Right lung (tissue), 10 donors: ENCODE measurements at places on chromosomes 6 and 20. TPM values are rescaled to one million over a fixed set of nuclear protein-coding genes. Genes with fewer than 3 reads are reported as not detected.

DNA sequence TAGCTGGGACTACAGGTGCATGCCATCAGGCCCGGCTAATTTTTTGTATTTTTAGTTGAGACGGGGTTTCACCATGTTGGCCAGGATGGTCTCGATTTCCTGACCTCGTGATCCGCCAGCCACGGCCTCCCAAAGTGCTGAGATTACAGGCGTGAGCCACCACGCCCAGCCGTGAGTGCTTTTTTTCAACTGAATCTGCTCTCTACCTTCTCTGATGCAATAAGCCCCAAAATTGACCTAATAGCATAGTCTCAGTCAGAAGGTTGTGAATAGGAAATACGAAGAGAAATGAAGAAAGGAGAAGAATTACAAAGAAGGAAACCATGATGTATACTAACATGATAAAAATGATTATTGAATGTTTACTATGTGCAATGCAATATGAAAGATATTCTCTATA lies 33.2 kb downstream of the BEND6 start:
- no peak for DNase-seq

GRCh38 chr6:101517632-101518031 lies 124.1 kb downstream of the GRIK2 start:
- DNase-seq, result no peak

DNA sequence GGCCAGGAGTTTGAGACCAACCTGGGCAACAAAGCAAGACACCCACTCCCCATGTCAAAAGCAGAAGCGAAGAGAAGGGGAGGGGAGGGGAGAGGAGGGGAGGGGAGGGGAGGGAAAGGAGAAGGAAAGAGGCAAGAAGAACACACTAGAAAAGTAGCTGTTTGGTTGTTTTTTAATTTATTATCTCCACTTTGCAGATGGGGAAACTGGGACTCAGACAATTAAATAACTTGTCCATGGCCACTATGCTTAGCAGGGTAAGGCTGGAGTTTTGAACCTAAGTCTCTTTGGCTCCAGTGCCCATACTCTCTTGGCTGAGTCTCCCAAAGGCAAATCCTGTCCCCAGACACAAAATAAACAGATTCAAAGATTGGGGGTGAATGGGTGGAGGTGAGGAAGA lies 12.4 kb upstream of the GHRH start:
- DNase-seq, result no peak

The GPSM3 gene
- polyA plus RNA-seq, result 20.8 TPM

DNA sequence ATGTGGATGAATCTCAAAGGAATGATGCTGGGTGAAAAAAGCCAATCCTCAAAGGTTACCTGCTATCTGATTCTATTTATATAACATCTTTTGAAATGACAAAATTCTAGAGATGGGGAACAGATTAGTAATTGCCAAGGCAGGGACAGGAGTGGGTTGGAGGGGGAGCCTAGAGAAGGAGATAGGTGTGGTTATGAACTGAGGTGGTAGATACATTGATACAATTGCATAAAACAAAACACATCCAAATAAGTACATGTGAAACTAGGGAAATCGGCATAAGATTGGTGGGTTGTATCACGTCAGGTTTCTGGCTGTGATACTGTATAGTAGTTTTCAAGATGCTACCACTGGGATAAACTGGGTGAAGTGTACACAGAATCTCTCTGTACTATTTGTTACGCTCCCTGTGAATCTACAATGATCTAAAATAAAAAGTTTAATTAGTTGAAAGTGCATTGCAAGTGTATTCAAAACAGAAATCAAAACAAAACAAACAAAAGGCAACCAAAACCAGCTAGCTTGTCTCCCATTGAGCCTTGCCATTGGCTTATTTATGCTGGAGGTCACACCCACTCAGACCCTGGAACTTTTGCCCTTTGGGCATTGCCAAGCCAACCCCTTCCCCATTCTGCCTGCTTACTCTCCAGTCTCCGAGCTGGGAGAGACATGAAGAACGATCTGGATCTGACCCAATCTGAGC lies 27.8 kb downstream of the PPP1R16B start:
- DNase-seq, result no peak

- DNase-seq, result no peak
These were observed 81.6 kb downstream of the OLIG3 start for GRCh38 chr6:137412562-137412961.

The BPIFB4 gene
- not detected for polyA plus RNA-seq

The ID4 gene
- 41.5 TPM for polyA plus RNA-seq

GRCh38 chr20:20462185-20462584 lies 94.3 kb downstream of the INSM1 start:
- no peak for DNase-seq

The HNF4A gene
- polyA plus RNA-seq, result 0.82 TPM

- DNase-seq, result no peak
These were observed 38.6 kb upstream of the GGTLC1 start for GRCh38 chr20:24027229-24027628.

GRCh38 chr20:33819456-33819855 lies 8.3 kb downstream of the CHMP4B start:
- DNase-seq, result no peak

- no peak for DNase-seq
These were observed 85.8 kb downstream of the PHACTR3 start for GRCh38 chr20:59690101-59690500.

- no peak for DNase-seq
These were observed 8.0 kb downstream of the JAG1 start for GRCh38 chr20:10665791-10666190.

DNA sequence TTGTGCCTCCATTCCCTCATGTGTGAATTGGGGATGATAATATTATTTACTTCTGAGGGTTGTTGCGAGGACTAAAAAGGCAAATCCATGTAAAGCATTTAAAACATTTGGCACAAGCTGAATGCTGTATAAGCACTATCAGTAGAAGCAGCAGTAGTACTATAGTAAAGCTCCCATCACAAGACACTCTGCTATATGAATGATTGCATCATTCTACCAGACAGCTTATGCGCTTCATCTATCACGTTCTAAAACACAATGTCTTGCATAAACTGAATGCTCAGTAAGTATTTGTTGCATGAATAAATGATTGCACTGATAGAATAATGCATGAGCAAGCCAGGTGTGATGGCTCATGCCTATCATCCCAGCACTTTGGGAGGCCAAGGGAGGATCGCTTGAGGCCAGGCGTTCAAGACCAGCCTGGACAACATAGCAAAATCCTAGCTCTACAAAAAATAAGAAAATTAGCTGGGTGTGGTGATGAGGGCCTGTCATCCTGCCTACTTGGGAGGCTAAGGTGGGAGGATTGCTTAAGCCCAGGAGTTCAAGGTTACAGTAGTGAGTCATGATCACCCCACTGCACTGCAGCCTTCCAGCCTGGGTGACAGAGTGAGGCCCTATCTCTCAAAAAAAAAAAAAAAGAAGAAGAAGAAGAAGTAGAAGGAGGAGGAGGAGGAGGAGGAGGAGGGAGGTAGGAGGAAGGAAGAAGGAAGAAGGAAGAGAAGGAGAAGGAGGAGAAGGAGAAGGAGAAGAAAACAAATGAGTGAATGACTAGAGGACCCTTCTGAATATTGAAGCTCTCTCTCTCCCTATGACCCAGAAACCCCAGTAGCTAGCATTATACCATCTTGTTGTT lies 50.0 kb upstream of the FOXO3 start:
- DNase-seq, result peak; percentile 64

DNA sequence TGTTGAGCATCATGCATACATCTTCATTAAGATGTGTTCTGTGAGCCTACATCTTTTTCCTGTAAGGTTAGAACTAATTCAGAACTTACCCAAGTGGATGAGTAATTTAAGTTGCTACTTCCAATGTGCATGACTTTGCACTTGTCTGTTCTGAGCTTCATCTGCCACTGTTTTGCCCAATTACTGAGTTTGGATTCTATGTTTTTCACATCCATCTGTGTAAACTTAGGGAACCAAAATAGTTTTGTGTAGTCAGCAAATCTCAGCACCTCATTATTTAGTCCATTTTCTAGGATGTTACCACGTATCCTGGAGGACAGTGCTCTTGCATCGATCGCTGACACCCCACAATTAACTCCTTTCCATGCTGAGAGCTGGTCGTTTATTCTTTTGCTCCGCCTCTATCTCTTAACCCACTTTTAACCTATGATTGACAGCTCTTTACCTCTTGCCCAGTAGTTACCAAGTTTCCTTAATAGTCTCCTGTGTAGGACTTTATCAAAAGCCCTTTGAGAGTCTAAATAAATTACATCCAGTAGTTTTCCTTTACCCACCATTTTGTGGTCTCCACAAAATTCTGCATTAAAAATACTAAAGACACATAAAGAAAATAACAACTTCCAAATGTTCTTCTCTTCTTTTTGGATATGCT lies 44.2 kb upstream of the CITED2 start:
- no peak for DNase-seq

DNA sequence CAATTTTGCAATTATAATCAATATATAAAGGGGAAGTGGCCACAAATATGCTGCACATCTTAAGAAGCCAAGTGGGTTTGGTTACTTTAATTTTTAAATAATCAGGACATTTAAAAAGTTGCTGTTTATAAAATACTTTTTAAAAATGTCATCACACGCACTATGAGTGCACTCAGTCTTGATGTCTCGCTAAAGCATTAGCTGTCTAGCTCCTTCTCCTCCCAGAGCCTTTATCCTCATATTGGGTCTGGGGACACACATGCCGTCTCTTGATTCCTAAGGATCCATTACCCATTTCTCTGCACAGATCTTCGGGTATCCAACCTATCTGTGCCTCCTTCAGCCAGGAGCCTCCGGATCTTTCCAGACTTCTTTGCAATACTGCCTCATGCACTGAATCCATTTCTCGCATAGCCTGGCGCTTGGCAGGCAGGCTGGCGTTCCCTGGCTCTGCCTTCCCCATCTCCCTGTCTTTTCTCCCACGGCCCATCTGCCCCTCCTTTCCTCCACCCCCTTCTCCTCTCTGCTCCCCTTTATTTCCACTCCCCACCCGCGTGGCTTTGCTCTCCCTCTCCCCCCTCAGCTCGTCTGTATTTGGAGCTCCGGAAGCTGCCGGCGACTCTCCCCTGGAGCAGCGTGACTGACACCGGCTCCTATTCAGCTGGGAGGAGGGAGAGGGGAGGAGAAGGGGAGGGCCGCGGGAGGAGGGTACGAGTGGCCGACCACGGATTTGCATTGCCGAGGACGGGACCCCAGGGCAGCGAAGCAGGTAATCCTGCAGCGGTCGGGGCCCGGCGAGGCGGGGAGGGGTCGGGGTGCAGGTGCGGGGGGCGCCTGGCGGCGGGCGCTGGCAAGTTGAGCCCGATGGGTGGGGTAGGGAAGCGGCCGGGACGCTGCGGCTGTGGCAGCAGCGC lies at the start of gene CAP2:
CAP2 (plus strand) TSS at position 618 of the 914 bp plus-strand sequence. CDS start 27,961 bp downstream, outside the sequence.
- DNase-seq, result peak; percentile 54

GRCh38 chr20:45088247-45088646 lies 12.7 kb downstream of the KCNS1 start:
- DNase-seq, result peak; percentile 23

GRCh38 chr20:53748821-53749421 lies 155.3 kb upstream of the ZNF217 start:
- DNase-seq, result no peak

The RSPO4 gene
- 4.7 TPM for polyA plus RNA-seq

The BHLHE23 gene
- not detected for polyA plus RNA-seq

The OR12D2 gene
- not detected for polyA plus RNA-seq

- DNase-seq, result no peak
These were observed 125.2 kb upstream of the EYA4 start for GRCh38 chr6:133115946-133116345.

GRCh38 chr6:6674872-6675271 lies 86.4 kb downstream of the LY86 start:
- DNase-seq, result no peak

DNA sequence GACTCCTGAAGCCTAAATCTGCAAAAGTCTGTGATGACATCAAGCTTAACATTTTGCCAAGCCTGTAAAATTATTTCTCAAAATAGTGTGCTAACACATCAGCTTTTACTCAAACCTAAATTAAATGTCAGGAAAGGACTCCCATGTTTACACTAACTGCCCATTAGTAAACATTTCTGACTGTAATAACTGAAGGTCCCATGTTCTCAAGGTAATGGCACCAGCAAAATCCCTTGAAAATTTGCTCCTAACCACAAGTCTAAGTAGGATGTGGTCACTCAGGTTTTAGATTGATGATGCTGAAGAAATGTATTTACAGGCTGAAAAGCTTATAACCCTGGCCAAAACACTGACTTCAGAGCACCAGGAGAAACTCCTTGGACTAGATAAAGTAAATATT lies 33.0 kb downstream of the BACH2 start:
- DNase-seq, result no peak

The NFKBIE gene
- polyA plus RNA-seq, result 10.1 TPM

The CALHM6 gene
- 7.2 TPM for polyA plus RNA-seq

- no peak for DNase-seq
These were observed 6.0 kb upstream of the PTGIS start for GRCh38 chr20:49573900-49574416.

DNA sequence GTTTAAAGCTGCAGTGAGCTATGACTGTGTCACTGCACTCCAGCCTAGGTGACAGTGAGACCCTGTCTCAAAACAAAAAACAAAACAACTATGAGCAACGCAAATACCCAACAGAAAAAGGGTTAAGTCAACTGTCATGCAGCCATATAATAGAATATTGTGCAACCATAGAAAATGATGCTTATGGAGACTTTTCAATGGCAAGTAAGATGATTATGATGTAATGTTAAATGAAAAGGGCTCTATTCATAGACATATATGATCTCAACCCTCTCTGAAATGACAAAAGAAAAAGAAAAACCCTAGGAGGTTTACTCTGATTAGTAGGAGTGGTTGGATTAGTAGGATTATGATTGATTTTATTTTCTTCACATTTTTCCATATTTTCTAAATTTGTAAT lies 41.3 kb upstream of the TBC1D7 start:
- no peak for DNase-seq

- DNase-seq, result no peak
These were observed 171.4 kb downstream of the SOX4 start for GRCh38 chr6:21764989-21765388.

The ULBP1 gene
- polyA plus RNA-seq, result 3.9 TPM

The SLPI gene
- polyA plus RNA-seq, result 7.9 TPM

- DNase-seq, result no peak
These were observed 14.9 kb downstream of the MTFR2 start for GRCh38 chr6:136235233-136235564.

GRCh38 chr20:5687884-5688283 lies 62.3 kb upstream of the SHLD1 start:
- DNase-seq, result no peak
